Fibroblast of skin of back (primary cell): ENCODE measurements at places on chromosomes 2 and 18.
A peak's percentile ranks its signal among the peaks of the same experiment; 100 is the strongest.

- DNase-seq = no peak
These were observed 145.8 kb downstream of the LAMA3 start for GRCh38 chr18:23835091-23835490.

DNA sequence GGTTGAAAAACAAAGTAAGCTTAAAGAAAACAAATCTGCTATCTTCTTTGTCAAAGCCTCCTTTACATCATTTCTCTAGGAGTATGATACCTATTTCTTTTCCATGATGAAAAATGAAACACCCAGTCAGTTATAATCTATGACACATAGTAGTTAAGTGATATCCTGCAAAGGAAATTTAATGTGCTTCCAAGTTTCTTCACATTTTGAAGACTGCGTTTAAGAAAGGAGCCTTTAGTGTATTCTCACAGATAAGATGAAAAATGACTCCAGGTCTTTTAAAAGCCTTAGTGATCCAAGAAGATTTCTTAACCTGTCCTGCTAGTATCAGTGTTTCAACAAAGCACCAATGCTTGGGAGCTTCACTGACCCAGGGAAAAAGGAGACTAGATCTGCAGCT is 356.7 kb downstream of the CCDC85A start:
- no peak for DNase-seq

DNA sequence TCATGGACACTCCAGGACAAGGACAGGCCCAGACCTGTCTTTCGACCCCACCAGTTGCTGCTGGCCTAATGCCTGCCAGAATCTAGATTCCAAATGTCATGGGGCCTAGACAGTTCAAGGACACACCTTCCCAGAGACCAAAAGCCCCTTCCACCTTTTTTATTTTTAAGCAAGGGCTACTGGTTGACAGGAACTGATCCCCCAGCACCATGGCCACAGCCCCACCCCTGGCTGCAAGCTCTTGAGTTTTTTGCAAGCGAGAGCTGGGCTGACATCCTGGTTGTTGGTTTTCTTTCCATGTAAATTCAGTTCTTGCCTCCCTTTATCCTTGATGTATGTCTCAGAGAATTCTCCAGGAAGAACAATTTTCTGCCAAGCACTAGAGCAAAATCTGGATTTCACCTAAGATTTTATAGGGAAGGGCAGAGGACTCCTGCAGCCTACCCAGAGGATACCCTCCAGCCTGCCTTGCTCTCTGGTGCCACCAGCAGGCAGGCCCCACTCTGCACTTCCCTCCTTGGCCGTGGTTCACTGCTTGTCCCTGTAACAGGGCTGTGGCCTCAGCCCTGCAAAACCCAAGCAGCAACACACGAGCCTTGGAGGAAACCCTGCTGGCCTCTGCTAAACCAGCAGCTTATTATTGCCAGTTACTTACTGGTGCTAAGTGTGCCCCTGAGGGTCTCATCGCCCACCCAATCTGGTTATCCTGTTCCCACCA is 97.7 kb downstream of the TWIST2 start:
- peak; percentile 52 for DNase-seq

- DNase-seq = peak; percentile 18
These were observed 1579.0 kb upstream of the NXPH2 start for GRCh38 chr2:140359056-140359771.

- no peak for DNase-seq
These were observed 38.2 kb downstream of the FAM178B start for GRCh38 chr2:96947949-96948833.

DNA sequence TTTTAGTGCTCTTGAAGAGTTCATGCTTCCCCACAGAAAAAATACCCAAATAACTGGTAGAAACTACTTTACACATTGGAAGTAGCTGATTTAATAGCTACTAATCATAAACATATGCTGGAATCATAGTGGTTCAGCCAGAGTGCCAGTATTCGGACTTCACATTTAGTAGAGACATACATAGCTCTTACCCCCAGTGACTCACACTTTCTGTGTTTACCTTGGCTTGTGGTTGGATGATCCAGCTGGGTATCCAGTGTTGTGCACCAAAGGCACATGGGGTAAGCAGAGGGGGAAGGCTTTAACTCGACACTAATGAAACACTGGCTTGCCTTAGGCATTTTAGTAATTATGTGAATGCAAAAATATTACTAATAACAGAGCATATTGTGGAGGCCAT is 18.1 kb downstream of the ARHGAP28 start:
- peak; percentile 99 for DNase-seq

- peak; percentile 37 for DNase-seq
These were observed 46.3 kb upstream of the ITGB6 start for GRCh38 chr2:160246356-160246755.

DNA sequence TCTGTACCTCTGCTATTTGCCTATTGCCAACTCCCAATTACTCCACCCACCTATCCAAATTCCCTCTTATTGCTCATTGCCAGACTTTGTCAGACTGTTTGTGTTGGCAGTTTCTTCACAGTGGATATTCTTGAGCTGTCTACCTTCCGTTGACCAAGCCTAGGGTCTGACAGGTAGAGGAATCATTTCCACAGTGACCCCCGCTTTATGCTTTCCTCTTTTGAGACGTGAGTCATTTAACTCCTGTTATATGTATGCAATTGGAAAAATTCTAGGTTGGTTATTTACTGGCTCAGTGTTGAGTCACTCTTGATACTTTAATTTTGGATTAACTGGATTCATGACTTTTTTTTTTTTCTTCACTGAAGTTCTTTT is 187.7 kb downstream of the IRS1 start:
- peak; percentile 53 for DNase-seq

- no peak for DNase-seq
These were observed 1027.2 kb upstream of the ACVR2A start for GRCh38 chr2:146817613-146818012.

DNA sequence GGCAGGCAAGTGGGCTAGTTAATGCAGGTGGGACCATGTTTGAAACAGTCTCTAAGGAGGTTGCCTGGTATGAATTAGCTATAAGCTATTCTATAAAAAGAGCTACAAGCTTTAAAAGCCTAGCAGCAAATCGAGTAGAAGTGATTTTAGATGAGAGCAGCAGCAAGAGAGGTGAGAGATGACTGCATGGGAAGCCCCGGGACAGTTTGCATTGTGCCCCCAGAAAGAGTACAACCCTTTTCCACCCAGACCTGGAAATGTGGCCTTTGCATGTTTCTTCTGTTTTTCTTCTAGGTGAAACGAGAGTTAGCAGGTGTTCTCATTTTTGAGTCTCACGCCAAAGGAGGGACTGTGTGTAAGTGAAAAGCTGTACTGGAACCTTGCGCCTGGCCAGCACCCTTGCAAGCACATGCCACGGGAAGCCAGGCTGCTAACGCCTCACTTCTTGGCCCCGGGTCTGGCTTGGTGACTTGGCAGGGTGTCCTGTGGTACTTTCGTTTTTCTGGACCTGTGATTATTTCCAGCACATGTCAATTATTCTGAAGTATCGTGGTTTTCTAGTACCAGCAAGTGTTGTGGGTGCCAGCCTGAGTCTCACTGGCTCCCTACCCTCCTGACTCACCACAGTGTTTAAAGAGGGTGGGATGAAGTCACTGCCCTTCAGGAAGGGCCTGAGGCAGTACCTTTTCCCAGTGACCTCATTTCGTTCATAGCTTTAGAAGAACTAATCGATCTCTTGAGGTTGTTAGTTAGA is 90.3 kb upstream of the MAP3K20 start:
- peak; percentile 65 for DNase-seq

DNA sequence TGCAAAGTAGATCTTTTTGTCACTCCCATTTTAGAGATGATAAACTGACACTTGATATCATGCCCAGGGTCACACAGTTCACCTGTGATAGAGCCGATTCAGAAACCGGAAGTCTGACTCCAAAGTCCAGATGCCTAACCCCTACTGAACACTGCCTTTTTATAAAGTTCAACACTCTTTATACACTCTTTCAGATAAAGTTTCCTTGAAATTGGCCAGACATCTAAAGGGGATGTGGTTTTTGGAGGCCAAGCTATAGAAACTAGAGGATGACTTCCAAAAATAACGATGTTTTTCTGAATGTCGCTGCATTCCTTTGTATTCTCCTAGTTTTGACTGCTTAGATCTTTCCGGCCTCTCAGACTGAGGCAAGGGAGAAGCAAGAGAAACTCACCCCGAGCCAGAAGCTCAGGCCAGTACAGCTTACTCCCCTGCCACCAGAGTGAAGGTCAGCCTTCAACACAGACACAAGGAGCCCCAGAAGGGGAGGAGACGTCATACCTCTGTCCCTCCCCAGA is 61.8 kb downstream of the NRP2 start:
- DNase-seq = peak; percentile 33

DNA sequence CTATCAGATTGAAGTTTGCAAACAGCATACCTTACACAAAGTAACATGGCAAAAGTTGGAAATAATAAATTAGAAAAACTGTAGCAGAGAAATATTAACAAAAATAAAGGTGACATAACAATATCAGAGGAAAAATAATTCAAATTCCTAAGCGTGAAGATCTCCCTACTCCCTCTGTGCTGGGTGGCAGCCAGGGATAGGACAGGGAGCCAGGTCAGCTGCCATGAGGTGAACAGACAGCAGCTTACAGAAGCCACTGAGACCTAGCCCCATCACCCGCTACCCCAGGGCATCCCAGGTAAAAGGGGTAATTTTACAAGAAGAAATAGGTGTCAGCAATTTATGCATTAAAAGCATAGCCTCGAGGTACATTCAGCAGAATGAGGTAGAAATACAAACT is 423.8 kb upstream of the HS6ST1 start:
- DNase-seq = no peak

- peak; percentile 46 for DNase-seq
These were observed 1.0 kb downstream of the HDLBP start for GRCh38 chr2:241314226-241315092.

- DNase-seq = no peak
These were observed 290.9 kb upstream of the SIX2 start for GRCh38 chr2:45300026-45300750.

GRCh38 chr2:11750422-11750821 is 4.0 kb downstream of the LPIN1 start:
- DNase-seq = no peak

GRCh38 chr18:58313491-58314032 is 269.5 kb downstream of the NEDD4L start:
- DNase-seq = no peak

DNA sequence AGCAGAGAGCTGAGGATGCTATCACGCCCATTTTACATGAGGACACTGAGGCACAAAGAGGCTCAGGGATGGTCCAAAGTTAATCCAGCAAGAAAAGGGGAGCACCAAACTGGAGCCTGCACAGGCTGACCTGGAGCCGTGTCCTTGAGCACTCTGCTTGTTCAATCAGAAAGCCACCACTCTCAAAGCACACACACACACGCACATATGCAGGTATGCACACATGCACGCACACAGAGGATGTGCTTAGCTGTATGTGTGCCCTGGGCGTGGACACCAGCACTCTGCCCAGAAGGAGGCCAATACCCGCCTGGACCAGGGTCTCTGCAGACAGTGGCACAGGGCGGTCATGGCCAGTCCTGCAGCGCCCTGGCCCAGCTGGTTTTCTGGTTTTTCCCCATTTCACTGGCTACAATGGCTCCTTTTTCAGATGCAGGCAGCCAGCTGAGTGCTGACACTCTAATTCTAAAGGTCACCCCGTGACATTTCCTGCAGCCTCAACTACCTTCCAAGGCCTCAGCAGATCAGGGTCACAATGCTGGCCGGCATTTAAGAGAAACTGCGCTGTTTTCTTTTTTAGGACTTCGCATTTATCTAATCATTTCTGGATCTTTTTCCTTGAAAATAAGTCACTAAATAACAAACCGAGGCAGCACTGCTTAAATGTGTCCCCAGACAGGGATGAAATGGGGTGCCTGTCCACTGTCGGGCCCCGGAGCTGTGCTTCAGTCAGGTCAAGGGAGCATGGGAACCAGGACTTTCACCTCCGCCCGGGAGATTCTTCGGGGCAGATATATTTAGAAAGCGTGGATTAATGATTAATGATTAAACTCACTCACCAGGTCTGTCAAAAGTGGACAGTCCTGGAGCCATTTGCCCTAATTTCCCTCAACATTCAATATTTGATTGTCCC is 104.5 kb downstream of the HDAC4 start:
- no peak for DNase-seq

DNA sequence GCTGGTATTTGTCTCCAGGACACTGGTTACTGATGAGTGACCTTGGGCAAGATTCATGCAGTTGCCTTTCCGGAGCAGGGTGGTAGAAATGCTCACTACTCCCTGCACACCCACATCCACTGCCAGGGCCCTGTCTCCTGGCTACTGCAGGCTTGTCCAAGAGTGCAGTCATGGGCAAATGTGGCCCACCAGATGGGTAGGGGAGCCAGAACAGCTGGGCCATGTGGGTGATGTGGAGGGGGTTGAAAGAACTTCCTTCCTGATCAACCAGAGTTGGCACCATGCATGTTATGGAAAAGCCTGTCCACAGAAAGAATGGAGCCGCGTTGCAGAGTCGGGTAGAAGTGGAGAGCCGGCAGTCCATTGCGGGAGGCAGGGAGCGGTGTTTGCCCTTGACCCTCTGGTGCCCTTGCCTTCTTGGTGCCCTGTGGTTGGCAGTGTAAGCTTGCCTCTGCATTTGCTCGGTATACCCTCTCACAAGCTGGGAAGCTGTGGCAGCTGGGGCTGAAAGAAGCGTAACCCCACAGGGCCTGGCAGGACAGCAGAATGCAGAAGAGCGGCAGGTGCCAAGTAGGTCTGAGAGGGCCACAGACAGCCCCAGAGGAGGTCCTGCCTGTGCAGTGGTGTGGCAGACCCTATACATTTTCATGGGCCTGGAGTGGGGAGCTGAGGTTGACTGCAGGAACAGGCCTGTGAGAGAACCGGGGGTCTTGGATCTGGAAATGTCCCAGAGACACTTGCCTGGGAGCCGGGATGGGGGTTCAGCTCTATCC is 253.2 kb downstream of the TFCP2L1 start:
- no peak for DNase-seq

- no peak for DNase-seq
These were observed 46.7 kb downstream of the LDLRAD4 start for GRCh38 chr18:13265008-13265910.

DNA sequence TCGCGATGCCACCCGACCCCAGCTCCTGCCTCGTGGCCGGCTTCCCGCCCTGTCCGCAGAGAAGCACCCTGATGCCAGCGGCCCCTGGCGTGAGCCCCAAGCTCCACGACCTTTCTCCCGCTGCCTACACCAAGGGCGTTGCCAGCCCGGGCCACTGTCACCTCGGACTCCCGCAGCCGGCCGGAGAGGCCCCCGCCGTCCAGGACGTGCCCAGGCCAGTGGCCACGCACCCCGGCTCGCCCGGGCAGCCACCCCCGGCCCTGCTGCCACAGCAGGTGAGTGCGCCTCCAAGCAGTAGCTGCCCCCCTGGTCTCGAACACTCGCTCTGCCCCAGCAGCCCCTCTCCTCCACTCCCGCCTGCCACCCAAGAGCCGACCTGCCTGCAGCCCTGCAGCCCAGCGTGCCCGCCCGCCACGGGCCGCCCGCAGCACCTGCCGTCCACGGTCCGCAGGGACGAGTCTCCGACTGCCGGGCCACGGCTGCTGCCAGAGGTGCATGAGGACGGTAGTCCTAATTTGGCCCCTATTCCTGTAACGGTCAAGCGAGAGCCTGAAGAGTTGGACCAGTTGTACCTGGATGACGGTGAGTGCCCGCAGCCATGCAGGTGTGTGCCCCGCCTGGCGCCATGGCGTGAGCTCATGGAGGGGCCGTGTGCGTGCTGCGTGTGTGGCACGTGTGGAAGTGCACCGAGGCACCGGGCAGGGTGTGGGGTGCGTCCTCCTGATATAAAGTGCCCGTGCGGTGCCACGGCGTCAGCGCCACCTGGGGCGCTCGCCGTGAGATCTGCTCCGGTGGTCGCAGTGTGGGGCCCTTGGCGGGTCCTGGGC is 90.8 kb downstream of the NFATC1 start:
- DNase-seq = no peak

GRCh38 chr18:35045806-35046205 is 4.6 kb downstream of the MAPRE2 start:
- no peak for DNase-seq
